PC-9 (cell line): ENCODE measurements at places on chromosomes 4 and X.

DNA sequence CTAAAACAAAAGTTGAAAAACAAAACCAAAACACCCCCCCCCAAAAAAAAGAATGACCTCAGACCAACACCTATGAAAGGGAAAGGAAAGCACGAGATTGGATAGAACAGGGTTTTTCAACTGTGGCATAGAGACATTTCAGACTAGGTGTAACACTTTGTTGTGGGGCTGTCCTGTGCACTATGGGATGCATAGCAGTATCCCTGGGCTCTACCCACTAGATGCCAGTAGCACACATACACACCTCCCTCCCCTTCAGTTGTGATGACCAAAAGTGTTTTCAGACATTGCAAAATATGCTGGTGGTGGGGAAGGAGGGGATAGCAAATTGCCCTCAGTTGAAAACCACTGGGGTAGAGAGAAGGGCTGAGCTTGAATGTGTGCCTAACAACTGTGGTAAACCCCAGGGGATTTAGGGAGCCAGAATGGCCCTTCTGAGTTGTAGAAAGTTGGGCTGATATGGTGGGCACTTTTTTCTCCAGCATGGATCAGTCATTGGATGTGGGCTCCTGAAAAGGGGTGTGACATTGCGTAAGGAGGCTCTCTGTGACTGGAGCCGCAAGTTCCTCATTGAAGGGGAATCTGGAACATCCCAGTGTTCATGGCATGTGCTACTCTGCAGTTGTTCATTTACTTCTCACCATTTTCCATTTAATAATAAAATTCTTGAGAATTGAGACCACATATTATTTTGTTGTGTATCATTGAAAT lies 8.8 kb upstream of the GEMIN8 start:
- DNase-seq = no peak

GRCh38 chrX:25968920-25969319 lies 169.2 kb upstream of the MAGEB18 start:
- no peak for DNase-seq

GRCh38 chr4:73257234-73257633 lies 1.4 kb downstream of the ANKRD17 start:
- DNase-seq = peak; percentile 68

DNA sequence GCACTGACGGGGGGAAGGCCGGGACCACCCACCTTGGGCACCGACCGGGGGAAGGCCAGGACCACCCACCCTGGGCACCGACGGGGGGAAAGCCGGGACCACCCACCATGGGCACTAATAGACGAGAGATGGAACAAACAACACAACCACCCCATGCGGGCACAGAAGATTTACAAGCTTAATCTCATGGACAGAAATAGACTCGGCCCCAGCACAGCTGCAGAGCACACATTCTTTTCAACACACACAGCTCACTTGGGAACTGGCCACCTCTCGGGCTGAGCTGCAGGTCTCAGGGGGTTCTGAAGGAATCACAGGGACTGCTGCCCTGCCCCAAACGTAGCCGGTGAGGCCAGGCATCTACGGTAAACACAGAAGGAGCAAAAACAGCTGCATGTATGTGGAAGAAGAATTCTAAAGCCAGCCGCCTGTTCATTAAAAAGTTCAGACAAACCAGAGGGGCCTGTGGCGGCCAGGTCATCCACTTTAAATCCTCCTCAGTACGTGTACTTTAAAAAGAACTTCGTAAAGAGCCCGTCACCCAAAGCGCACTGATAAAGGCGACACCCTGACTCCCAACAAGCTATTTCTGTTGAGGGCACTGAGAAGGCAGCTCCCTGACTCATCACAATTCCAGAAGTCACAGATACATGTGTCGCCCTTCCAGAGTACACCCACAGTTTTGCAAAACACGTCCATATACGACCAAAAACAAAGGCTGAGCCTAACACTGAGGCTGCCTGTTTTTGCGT lies 17.7 kb downstream of the PPP2R3B start:
- no peak for DNase-seq
